ENCODE measurements at places on chromosomes 3 and 15.

- DNase-seq = peak; percentile 23
These were observed 84.5 kb upstream of the NMNAT3 start for GRCh38 chr3:139762302-139762701.

GRCh38 chr3:106514431-106514830 lies 645.6 kb upstream of the CBLB start:
- DNase-seq = no peak

DNA sequence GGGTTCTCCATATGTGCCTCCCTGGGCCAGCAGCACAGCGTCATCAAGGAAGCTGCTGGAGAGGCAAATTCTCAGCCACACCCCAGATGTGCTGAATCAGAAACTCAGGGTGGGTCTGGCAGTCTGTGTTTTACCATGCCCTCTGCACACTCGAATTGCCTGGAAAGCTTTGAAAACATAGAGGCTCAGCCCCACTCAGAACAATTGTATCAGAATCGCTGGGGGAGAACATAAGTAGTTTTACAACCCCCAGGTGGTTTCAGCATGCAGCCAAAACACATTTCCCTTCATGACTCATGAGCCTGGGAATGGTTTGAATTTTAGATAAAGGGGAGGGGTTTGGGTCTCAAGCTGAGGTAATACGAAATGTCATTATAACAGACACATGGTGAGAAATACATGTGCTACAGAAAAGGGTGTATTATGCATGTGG lies 9.6 kb downstream of the TGM4 start:
- peak; percentile 50 for DNase-seq

DNA sequence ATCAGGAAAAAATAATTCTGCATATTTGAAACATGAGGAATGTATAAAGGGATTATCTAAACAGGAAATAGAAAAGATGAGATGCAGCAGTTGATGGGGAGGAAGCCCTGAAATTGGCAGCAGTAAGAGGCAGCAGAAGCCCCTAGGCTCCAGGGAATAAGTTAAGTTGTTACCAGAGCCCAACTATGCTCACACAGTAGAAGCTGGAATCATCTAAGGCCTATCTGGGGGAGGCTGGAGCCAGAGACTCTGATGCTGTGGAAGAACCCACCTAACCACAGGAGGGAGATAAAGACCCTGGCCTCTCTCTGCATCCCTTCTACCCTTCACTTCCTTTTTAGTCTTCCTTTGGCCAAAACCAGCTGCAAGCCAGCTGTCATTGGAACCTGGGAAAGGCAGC lies 519.7 kb downstream of the DIPK2A start:
- no peak for DNase-seq

- no peak for DNase-seq
These were observed 32.7 kb downstream of the RTP1 start for GRCh38 chr3:187230011-187230410.
